Cardiac atrium fibroblast (primary cell): ENCODE measurements at places on chromosomes 12 and 14. TPM values are rescaled to one million over a fixed set of nuclear protein-coding genes. Genes with fewer than 3 reads are reported as not detected.

DDN gene
- total RNA-seq: 0.32 TPM in 1 of 2 replicates, not detected in the other

LPCAT3 gene
- total RNA-seq: 26.4 and 29.3 TPM in 2 replicates

CACNA2D4 gene
- not detected in 2 replicates for total RNA-seq

STAT6 gene
- 100 and 101 TPM in 2 replicates for total RNA-seq

BEGAIN gene
- under 0.01 TPM in 1 of 2 replicates, not detected in the other for total RNA-seq

MMP14 gene
- 238 and 248 TPM in 2 replicates for total RNA-seq

LRTM2 gene
- total RNA-seq: not detected in 2 replicates
